ENCODE measurements at places on chromosomes 7 and 10. TPM values are rescaled to one million over a fixed set of nuclear protein-coding genes. Genes with fewer than 3 reads are reported as not detected.

Gene SLC13A1
- total RNA-seq = not detected

DNA sequence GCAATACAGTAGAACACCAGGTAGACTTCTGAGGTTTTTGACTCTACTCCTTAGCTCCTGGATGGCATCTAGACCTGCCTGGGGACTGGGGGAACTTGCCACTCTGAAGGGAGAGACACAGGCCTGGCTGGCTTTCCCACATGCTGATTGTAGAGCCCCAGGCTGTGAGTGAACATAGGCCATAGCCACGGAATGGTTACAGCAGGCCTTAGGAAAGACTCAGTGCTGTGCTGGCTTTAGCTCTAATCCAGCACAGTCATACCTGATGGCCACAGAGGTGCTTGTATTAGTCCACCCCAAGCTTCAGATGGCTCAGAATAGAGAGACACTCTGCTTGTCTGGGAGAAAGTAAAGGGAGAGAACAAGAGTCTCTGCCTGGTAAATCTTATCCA, 35.0 kb upstream of the ARHGAP12 start:
- DNase-seq = no peak

GRCh38 chr10:28587270-28587969, 54.5 kb downstream of the WAC start:
- no peak for DNase-seq

DNA sequence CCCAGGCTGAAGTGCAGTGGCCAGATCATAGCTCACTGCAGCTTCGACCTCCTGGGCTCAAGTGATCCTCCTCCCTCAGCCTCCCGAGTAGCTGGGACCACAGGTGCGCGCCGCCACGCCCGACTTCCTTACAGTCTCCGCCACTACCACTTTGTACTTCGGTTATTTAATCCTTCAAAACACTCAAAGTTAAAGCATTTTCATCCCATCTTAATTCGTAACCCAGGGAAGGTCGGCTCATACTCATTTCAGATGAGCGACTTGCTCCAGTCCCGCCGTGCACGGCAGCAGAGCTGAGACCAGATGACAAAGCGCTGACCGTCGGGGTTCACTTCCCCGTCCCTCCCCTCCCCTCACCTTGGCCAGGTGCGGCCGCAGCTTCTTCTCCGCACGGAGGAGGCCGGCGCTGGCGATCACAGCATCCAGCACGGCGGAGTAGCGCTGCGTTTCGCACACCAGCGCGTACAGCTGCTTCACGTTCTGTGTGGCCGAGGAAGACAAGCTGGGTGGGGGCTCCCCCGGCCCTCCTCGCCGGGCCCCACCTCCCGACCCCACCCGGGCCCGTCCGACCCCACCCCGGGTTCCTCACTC, 457 bp downstream of the NSUN5 start:
- no peak for DNase-seq

DNA sequence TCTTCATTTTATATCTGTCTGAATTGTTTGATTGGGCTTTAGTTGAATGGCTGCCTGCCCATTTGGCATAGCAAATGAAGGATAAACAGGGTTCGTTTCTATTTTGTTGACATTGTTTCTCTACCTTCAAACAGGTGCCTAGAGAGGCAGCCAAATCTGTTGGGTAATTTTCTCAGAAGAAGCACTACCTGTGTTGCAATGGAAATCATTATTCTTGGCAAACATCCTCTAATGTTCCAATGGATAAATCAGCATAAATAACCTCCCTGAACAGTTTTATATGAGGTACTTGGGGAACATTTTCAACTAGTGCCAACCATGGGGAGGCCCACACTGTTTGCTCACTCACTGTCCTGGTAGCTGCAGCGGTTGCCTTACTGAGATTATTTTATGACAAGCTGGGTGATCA, 64.4 kb upstream of the PLPP4 start:
- no peak for DNase-seq
